ENCODE measurements at places on chromosomes 12 and 14.
A peak's percentile ranks its signal among the peaks of the same experiment; 100 is the strongest.

DNA sequence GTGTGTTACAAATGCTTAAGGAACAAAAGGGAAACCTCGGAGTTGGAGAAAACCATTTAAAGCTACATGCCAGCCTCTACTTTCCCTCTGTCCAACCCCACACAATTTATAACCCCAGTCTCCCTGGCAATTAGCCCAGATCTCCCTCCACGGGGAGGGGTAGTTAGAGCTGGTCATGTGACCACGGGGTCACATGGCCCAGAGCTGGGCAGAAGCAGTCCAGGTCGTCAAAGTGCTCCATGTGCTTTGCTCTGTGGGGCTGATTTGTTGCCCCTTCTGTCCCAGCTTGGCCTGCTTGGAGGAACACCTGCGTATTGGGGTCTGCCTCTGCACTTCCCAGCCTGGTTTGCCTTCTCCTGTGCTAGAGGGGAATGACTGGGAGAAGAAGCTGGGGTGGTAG is 219.1 kb downstream of the RBM19 start:
- DNase-seq: no peak

DNA sequence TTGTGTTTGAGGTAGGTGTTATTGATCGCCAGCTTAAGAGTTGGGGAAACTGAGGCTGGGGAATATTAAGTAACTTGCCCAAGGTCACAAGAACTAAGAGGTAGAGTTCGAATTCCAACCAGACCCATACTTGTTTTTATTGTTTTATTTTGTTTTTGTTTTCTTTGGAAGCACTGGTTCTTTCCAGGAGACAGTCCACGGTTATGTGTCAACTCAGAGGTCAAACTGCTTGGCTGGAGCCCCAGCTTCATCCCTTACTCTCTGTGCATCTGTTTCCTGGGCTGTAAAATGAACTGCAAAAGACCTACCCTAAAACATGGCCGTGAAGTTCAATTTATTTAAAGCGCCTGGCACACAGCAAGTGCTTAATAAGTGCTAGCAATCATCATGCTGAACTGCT is 74.4 kb upstream of the MAP1LC3B2 start:
- DNase-seq: no peak

DNA sequence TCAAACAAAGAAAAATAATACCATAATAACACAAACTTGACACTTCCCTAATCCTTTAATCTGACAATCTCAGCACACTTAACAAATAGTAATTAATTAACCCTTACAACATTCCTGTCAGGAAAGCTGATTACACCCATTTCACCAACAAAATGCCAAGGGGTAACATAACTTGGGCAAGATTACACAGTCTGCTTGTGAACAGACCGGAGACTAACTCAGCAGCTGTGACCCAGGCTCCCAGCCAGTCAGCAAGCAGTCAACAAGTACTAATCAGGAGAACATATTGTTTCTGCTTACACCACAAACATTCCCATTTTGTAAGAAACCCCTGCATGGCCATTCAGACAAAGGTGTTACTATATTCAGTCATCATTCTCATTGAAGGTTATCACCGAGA is 592.5 kb upstream of the FLRT2 start:
- no peak for DNase-seq

DNA sequence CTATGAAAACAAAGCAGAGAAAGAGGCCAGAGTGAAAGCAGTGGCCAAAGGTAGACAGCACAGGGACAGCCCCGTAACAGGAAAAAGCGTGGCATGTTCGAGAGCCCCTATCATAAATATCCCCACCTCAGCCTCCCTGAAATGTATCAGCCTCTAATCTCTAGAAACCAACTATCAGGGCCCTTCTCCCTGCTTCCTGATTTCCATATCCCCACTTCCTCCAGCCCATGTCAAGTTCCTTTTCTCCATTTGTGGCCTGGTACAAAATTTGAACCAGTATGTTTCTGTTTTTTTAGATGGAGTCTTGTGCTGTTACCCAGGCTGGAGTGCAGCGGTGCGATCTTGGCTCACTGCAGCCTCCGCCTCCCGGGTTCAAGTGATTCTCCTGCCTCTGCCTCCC is 16.9 kb downstream of the DEPDC4 start:
- no peak for DNase-seq

DNA sequence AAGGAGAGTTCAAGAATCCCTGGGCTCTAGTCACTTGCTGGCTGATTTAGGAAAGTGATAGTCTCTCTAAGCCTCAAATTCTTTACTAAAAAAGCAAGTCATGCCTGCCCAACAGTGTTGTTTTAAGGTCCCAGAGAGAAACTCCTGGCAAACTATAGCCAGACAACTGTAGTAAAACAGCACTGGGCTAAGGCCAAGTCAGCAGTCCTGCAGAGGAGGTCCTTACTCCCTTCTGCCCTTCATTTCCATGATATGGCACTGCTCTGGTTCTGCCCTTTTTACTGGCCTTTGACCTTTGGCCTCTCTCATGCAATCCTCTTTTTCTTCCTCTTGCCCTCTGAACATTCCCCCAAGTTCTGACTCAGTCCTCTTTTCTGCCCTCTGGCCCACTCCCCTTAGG is 74.9 kb downstream of the VWF start:
- no peak for DNase-seq

DNA sequence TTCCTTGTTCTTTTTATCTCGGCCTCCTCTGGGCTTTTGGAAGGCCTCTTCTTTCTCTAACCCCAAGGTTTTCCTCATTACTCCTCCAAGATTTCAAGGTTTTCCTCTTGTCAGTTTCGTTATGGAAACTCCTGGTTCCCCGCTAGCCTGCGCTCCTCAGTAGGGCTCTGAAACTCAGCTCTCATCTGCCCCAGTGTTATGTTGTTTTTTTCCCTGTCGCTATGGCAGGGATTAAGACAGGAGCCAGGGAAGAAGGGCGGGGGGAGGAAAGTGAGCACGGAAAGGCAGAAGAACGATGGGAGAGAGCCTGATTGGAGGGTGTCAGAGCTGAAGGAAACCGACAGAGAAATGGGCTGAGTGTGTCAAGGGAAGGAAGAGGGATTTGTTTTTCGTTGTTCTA is 26.5 kb upstream of the JDP2 start:
- DNase-seq: no peak

DNA sequence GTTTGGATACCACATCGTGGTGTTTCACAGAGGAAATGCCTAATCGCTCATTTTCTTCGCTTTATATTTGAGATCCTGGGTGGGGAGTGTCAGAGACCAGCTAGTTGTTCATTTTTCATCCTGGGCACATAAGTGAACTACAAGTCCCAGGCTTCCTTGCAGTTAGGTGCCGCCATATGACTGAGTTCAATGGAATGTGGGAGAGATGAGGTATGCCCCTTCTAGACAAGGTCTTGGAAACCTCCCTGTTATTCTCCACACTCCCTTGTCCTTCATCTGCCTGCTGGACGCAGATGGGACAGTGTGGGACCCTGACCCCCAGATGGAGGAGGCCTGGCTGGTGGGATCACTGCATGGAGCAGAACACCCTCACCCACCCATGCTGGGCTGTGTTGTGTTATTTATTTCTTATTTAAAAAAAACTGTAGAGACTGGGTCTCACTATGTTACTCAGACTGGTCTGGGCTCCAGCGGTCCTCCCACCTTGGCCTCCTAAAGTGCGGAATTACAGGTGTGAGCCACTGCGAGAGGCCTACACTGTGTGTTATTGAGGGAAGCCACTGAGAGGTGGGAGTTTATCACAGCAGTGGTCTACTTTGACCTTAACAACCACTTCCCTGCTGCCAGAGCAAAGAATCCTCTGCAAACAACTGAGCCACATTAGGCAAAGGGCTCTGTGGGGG is 42.9 kb upstream of the VRK1 start:
- peak; percentile 41 for DNase-seq

GRCh38 chr12:49868952-49869815 is 26.3 kb upstream of the BCDIN3D start:
- DNase-seq: no peak

DNA sequence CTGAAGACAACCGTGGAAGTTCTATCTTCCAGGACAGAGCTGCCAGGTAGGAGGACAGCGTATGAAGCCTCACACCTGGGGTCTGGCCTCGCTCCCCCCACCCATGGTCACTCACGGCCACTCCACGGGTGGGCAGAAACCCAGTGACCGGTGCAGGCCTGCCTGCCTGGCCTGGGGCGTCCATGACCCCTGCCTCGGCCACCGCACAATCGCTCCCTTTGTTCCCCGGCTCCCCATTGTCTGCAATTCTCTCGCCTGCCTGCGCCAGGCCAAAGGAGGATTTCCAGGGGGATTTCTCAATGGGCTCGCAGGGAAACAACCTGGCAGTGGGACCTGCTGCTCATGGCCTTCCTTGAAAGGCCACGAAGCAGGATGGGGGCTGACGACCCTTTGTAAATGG is 22.6 kb downstream of the CCDC85C start:
- DNase-seq: no peak

DNA sequence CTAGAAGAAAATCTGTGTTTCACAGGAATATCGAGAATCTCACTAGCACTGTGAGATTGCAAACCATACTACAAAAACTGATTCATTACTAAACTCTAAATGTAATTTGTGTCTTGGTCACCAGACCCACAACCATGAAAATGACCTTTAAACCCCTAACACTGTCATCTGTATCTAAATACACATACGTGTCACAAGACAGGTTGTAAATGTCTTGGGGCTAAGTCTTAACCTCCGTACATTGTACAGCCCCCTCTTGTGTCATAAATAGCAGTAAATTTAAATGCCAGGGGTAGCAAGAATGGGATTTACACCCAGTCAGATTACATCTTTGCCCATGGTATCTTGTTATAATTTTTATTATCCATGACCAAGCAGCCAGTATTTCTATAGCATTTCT is 117.3 kb downstream of the GPR135 start:
- no peak for DNase-seq

DNA sequence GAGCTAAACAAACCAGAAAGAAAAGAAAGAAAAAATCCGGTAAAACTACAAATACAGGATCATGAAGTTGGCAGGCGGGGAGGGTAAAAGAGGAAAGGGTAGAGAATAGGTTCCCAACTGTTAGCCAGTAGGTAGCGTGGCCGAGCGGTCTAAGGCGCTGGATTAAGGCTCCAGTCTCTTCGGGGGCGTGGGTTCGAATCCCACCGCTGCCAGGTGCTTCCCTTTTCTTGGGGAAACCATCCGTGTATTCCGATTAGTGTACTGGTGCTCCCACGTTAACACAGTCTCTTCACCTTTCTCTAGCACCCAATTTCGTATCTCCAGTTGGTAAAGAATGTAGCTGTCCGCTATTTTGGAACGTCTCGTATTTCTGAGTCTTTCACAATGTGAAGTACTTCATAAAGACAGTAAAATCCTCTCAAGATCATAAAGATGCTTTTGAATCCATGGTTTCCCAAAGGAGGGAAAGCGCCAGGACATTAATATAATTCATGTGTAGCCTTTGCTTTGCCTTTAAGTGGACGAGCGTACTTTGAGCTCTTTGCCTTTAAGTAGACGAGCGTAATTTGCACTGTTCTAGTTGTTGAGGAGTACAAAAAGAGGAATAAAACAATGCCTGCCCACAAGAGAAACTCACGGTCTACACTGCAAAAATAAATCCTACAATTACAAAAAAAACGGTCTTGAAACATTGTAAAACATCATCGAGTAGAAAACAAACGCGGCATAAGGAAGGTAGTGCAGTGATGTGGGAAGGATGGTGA is 19.0 kb upstream of the RNASE12 start:
- peak; percentile 91 for DNase-seq

- DNase-seq: peak; percentile 56
These were observed 42.7 kb downstream of the GTF2A1 start for GRCh38 chr14:81178063-81178462.

GRCh38 chr12:30719060-30719459 is 23.4 kb upstream of the IPO8 start:
- peak; percentile 27 for DNase-seq

- no peak for DNase-seq
These were observed 129.6 kb upstream of the SOX5 start for GRCh38 chr12:24079083-24079482.

GRCh38 chr14:93456356-93456755 is 25.6 kb downstream of the UNC79 start:
- peak; percentile 51 for DNase-seq

GRCh38 chr12:79451978-79452377 is 238.8 kb downstream of the PAWR start:
- DNase-seq: peak; percentile 96

GRCh38 chr12:53452159-53453077 is 516 bp downstream of the PCBP2 start:
- peak; percentile 64 for DNase-seq

GRCh38 chr14:72692696-72693095 is 201.2 kb downstream of the DPF3 start:
- no peak for DNase-seq

DNA sequence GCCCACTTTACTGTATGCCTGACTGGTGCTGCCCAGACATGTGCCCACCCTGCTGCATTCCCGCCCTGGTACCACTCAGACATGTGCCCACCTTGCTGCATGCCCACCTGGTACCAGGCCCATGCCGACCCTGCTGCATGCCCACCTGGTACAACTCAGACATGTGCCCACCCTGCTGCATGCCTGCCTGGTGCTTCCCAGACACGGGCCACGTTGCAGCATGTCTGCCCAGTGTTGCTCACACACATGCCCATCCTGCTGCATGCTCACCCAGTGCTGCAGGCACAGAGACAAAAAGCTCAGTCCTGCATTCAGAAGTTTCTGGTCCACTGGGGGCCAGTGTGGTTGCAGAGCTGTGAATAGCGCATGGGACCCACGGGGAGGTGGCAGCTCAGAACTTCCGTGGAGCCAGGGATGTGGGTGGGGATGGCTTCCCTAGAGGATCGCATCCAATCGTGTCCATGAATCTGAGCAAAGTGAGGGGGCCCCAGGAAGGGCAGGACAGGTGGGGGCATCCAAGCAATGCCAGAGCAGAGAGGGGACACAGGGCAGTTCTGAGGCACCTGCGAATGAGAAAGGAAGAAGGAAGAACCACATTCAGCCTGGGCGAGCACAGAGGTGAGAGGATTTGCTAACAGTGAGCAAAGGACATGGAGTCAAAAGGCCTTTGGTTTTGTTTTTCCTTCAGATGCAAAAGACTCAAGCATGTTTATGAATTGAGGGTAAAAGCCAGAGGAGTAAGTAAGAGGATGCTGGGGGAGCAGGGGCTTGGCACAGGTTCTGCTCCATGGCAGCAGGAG is 175.9 kb upstream of the C14orf180 start:
- no peak for DNase-seq

DNA sequence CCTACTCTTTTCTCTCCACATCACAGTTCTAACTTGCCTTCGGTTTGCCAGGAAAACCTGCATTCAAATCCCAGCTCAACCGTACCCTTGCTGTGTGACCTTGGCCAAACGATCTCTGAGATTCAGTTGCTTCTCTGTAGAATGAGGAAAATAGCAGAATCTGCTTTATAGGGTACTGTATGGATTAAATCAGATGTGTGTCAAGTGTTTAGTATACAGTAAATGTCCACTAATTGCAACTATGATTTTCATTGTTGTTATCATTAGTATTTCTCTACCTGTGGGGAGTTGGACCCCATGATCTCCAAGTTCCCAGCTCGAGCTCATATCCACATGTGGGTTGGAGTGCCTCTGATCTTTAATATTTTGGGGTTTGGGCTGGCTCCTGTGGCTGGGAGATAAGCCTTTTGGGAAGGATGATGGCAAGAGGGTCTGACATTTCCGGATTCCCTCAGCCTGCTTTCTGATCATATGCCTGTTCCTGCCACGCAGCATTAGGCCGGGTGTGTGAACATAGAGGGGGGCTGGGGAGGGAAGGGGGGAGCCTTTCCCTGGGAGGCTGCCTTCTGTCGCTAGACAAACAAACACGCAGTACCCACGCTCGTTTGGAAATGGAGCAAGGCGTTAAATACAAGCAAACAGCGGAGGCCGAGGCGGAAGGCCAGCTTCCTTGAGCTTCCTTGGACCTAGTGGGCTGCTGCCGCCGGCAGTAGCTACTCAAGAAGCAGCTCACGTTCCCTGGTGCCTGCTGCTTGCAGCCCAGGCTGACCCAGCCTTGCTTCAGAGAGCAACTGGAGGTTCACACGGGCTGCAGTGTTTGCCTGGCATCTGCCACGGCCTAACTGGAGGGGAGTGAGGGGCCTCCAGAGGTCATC is 213.5 kb upstream of the LHX5 start:
- DNase-seq: no peak
